ENCODE measurements at places on chromosomes 7 and 10.

DNA sequence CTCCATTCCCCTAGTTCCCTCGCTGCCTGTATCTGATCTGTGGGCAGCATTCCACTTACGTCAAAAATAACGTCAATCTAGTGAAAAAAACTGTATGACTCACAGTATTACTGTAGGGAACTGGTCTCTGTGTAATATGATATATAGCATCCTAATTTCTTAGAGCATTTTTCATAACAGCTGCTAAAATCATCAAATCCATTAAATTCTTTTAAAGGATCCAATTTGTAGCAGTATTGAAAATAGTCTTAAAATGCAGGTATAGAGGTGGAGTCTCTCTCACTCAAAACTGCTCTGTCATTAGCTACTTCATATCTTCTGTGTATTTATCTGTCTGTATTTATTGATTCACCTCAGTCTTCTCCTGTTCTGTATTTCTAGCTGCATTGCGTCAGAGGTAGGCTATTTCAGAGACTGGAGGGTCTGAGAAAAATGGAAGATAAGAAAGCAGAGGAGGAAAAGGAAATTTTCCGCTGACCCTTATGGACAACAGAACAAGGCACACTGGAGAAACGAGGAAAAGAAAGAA, 59.9 kb downstream of the PON1 start:
- DNase-seq: no peak

- no peak for DNase-seq
These were observed 35.4 kb upstream of the FXYD4 start for GRCh38 chr10:43336061-43336460.

DNA sequence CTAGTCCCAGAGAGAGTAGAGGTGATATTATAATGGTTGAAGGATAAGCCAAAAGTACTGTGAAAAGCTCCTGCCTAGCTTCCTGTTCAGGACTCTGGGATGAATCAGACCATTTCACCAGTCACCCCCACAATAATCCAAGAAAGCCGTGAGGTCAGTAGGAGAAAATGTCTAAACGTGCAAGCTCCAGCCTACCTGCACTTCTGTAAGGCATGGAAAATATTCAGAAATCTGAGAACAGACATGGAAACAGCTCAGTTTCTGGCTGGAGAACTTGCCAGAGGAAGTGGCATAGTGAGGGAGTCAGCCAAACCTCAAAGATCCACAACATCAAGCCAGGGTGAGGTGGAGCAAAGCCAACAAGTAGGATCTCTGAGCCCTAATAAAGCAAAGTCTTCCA, 58.2 kb downstream of the ELAPOR2 start:
- DNase-seq: no peak

GRCh38 chr7:76356115-76356514, 2.7 kb downstream of the YWHAG start:
- DNase-seq: no peak

DNA sequence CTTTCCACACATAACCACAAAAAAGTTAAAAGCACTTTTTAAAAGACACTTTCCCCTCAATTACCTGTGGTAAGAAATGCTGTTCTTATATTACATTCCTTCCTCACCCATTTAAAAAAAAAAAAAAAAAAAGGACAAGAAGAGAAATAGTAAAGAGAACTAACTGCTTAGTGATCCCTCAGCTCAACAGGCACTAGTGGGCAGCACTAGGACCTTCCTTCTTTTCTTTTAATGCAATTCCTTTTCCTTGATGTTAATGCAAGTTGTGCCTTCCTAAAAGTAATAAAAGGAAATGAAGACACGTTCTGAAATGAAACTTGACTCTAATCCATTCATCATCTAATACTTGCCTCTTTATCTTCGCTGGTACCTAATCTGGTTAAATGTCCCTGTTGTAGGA, 189.7 kb downstream of the TCF7L2 start:
- no peak for DNase-seq

- no peak for DNase-seq
These were observed 101.3 kb upstream of the TBX20 start for GRCh38 chr7:35355199-35355598.

GRCh38 chr7:84040355-84040754, 154.2 kb downstream of the SEMA3A start:
- no peak for DNase-seq

DNA sequence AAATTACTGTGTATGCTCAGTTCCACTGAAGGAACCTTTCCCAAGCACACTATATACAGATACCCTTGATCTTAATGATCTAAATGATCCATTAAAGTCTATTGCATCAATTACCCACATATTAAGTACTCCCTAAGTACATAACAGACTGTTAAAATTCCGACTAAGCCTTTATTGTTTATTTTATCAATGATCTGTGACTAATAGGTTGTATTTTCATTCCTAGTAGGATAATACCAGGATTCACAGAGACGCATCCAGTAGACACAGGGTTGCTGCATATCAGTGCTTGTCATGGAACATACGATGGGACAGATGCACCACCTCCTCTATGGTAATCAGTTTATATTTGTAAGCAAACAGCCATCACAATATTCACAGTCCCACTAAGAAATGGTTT, 159.6 kb upstream of the SLC26A5 start:
- DNase-seq: no peak
